ENCODE measurements at places on chromosomes 6 and 20. TPM values are rescaled to one million over a fixed set of nuclear protein-coding genes. Genes with fewer than 3 reads are reported as not detected.

Gene NRSN2
- 55.4 TPM for total RNA-seq

DNA sequence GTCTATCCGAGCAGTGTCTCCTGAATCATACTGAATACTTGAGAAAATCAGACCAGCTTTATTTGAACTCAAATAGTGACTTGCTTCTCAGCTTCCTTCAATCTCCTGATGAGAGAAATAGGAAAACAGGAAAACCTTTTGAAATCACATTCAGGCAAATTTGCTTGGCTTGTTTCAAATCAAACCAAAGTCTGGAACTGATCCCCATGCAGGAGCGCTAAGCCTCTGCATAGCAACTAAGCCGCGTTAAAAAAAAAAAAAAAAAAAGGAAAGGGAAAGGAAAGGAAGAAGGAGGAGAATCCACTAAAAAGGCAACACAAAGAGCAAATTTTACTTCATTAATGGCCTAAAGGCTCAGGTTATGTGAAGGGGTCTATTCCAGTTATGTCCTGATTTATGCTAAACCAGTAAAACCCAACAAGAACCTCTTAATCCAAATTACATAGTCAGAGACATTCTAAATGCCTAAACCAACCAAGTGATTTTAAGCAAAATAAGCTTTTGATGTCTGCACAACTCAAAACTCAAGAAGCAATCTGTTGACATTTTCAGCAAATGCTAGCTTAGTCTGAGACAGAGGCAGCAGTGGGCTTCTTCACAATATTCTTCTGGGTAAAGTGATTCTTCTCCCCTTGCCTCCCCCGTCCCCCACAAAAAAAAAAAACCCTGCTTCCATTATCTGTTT is 112.5 kb downstream of the SOBP start:
- DNase-seq, result no peak

- no peak for DNase-seq
Measured at GRCh38 chr6:25478973-25479372, 173.0 kb upstream of the SCGN start.

Gene GNMT
- 1.8 TPM for total RNA-seq

Gene LTB
- not detected for total RNA-seq

GRCh38 chr20:39081255-39081654 is 119.1 kb downstream of the DHX35 start:
- DNase-seq, result peak; percentile 78

DNA sequence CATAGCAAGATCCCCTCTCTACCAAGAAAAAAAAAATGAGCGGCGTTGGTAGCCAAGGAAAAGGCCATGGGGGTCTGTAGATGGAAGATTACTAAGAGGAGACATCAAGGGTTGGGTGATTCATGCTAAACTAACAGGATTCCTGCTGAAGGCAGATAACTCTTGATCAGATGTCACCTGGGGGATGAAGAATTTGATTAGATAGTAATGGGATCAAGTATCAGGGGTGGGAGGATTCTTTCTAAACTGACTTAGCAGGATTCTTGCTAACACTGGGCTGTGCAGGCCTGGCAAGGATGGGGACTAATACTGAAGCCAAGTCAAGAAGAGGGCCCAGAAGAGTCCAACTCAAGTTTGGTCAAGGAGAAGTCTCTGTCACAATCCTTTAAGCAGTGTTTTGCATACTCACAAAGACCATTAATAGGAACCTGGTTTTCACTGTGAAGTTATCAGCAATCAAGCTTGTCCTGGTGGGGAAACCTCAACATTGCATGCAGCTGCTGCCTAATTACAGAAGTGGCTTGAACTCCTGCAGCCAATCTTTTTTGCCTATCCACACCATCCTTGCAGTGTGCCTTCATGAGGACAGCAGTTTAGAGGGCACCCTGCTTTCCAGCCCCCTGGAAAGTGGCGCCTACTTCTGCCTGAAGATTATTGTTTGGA is 61.3 kb downstream of the ANKRD6 start:
- no peak for DNase-seq

DNA sequence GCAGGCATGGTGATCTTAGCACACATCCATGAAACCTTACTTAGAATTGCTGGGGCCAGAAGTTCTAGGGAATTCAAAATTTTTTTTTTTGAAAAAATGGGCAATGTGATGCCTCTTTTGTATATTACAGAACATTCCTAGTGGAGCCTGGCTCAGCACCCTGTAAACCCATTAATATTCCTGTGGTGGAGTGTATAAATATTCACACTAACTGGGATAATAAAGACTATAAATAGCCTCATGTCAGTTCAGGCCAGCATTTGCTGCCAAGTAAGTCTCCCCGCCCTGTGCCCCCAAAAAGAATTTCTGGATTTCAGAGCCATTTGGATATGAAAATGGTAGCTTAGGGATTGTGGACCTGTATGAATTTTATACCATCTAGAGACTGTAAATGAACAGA is 14.8 kb downstream of the BANF2 start:
- no peak for DNase-seq

DNA sequence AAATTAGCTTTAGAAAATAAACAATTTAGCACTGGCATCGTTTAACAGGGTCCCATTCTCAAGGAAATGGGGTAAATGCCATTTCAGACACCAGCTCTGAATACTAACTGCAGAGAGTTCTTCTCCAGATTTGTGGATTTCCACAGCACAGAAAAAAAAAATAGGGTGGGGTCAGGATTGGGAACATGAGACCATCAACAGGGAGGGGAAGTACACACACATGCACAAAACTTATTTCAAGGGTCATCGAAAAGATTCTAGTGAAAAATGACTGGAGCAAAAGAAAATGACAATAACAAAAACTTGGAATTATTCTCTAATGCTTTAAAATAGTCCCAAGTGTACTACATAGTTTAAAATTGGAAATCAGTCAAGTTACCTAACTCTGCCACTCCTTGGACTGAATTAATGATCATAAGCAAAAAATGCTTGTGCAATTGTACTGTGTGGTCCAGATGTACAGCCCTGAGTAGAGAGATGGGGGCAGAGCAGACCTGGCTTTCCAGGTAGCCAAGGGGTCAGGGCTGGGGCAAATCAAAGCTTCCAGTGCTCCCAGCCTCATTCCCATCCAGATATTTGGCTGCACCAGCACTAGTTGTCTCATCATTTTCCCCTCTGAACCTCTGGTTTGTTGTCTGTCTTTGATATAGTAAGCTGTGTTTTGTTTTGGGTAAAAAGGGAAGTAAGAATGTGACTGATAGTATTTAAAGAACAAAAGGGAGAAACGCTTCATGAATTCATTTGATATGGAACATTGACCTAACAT is 152.4 kb downstream of the SOBP start:
- DNase-seq, result no peak

Gene MUCL3
- not detected for total RNA-seq

- no peak for DNase-seq
Measured at GRCh38 chr6:1346558-1347091, 34.7 kb downstream of the FOXQ1 start.

DNA sequence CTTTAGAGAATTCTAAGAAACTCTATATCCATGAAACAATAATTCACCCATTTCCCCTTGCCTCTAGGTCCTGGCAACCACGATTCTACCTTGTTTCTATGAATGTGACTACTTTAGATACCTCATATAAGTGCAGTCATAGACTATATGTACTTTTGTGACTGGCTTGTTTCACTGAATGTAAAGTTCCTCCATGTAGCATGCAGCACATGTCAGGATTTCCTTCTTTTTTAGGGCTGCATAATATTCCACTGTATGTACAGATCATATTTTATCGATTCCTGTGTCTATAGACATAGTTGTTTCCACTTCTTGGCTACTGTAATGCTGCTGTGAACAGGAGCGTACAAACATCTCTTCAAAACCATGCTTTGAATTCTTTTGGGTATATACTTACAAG is 11.7 kb downstream of the EEF1E1 start:
- DNase-seq, result no peak

Gene PTPRT
- total RNA-seq, result not detected

DNA sequence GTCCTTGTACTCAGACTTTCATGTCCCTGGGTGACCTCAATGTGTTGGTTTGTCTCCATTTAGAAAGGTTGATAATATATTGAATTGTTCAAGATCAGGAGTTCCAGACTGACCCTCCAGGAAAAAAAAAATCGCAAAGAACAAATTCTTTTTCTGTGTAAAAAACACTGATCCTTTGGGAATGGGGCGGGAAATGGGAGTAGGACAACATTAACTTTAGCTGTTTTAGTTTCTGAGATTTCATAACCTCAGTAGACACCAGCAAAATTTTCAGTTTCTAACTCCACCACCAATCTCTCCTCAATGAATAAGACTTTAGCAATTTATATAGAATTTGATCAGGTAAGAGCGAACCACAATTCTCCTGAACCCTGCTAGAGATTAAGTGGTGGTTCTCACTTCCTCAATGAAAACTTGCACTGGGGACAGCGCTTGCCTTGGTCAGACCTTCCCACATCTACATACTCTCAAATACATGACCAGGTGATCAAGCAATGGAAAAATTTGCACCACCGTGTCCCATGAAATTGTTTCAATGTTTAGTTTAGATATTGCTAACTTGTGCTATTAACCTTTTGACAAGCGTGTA is 231.2 kb upstream of the PLN start:
- DNase-seq, result no peak

- DNase-seq, result no peak
Measured at GRCh38 chr6:79964607-79965081, 17.3 kb upstream of the ELOVL4 start.

DNA sequence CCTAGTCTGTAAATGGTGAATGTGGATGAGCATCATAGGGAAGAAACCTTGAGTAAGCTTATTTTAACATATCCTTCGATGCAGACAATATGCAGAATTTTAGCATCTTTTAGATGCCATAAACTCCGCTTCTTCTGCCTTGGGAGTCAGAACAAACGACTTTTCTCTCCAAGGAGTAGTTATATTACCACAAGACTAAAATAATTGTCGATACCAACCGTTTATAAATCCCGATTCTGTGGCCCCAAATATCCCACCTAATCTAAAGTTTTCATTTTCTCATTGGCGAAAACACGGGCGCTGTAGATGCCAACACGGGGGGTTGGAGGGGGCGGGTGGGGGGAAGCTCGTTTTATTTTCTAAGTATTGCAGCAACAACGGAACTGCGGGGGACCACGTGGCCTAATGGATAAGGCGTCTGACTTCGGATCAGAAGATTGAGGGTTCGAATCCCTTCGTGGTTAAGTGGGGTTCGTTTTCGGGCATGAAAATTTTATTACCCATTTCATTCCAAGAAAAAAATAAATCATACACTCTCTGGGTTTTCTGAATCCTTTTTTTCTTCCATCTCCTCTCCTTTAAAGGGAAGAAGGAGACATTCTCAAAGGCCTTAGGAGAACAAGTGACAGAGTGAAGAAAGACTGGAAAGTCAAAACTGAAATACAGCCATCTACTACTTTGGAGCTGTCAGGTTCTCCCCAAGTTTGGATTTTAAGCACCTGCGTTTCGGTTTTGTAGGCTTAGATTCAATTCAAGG is 65.5 kb upstream of the BTN3A2 start:
- DNase-seq, result peak; percentile 39

DNA sequence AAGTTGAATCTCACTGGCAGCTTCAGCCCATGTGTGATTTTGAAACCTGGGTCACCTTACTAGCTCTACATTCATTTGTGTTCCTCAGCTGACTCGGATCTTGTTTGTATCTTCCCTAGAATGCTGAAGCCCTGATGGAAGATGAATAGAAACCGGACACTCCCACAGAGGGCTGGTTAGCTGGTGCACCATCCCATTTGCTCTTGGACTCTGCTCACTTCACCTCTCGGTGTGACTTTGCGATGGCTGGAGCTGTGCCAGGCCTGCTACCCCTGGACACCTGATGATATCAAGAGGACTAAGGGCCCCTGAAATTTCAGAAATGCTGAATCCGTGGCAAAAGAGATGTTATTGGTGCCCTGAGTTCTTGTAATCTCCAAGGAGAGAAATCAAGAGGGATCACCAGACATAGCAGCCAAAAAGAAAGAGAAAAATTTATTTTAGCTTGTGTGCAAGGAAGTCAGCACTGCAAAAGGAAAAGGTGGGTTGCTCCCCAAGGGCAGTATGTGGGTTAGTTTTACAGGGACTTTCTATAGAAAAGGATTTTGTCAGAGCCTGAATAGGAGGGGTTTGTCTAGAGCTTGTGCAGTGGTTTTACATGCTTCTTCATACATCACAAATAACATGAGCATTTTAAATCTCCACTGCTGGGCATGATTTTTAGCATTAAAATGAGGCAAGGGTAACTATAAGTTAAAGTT is 426.3 kb upstream of the NOX3 start:
- no peak for DNase-seq

Gene LY86
- total RNA-seq, result not detected

All from A673 (cell line).